ENCODE measurements at places on chromosomes 2 and 18.

GRCh38 chr2:170354388-170354787 lies 176.4 kb downstream of the MYO3B start:
- DNase-seq = no peak

DNA sequence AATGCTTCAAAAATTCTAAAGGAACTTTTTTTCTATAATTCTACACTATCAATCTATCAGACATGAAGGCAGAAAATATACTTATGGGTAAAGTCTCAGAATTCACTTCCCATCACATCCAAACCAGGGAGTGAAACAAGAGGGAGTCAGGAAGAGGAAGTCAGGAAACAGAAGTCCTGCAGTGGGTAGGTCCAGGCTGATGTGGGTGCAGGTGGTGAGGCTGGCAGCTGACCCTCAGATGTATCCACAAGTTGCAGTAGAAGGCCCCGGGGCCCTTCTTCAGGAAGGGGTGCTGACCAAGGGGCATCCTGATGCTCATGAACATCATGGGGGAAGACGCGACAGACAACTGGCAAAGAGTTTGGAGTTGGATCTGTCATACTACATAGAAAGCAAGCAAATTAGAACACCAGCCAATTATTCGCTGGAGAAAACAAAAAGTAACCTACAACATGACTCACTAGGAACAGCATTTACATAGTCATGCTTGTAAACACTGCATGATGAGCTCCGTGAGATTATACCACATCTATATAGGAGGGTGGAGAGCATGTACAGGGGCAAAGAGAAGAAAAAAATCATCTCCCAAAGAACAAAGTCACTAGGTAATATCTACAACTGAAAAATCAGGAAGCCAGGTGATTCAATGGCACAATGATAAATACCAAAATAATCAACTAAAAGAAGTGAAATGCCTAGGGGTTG lies 4.2 kb downstream of the UXS1 start:
- DNase-seq = no peak

DNA sequence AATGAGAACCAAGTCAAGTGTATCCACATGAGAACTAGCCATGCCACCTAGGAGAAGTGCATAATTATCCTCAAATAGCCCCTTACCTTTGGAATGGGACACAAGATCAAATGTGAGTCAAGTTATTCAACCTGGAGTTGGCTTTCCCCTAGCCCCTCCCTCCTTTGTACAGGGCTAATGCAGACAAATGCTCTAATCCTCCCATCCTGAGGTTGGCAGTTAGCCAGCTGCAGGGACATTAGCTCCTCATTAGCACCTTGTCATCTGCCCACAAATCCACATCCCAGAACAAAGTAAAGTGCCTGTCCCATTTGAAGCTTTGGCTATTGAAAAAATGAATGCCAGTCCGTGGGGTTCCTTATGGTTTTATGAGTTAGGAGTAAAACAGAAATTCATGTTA lies 294.1 kb upstream of the FANCL start:
- no peak for DNase-seq

- no peak for DNase-seq
Measured at GRCh38 chr2:11703700-11704099, 33.7 kb upstream of the NTSR2 start.

DNA sequence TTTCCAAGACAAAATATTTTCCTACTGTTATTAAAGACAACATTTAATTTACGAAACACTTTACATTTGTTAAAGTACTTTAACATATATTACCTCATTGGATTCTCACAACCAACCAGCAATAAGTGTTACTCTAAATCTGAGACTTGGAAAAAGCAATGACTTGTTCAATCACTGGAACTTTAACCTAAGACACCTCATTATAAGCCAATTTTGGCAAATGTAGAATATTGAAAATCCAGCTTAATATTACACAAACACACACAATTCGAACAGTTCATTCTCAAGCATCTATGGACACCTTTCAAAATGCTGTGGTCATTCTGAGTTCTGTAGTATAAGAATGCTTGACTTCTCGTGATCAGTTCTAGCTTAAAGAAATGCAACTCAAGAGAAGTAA lies 619.4 kb upstream of the CHAC2 start:
- DNase-seq = no peak

DNA sequence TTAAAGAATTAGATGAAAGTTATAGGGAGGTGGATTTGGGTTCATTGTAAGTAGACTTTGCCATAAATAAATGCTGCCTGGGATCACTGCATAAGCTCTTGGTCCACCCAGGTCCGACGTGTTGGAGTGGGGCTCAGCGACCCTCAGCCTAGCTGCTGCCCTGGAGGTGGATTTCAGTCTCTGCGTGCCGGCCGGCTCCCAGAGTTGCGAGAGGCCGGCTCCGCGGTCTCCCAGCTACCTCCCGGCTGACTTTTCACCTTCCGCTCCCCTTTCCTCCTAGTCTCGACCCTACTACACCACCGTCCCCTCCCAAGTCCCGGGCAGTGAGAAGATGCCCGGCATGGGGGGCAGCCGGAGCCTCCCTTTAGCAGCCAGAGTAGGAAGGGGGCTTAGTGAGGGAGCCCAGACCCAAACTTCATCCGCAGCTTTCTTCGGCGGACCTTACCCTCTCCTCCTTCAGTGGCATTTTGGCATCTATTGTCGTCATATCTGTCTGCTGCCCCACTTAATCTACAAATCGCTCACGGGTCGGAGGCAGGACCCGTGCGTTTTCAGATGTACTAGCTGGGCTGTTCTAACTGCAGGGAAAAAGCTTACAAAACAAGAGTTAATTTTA lies 8.1 kb downstream of the EMX1 start:
- no peak for DNase-seq

- DNase-seq = no peak
Measured at GRCh38 chr2:189022492-189022891, 48.3 kb downstream of the COL3A1 start.

Measured in stimulated activated CD4-positive, alpha-beta T cell treated with anti-CD3 and anti-CD28 coated beads, Interleukin-12 subunit alpha, Interleukin-12 subunit beta, amount 100 ng/mL, for 24 hours (primary cell).